ENCODE measurements at places on chromosomes 16 and 17.

DNA sequence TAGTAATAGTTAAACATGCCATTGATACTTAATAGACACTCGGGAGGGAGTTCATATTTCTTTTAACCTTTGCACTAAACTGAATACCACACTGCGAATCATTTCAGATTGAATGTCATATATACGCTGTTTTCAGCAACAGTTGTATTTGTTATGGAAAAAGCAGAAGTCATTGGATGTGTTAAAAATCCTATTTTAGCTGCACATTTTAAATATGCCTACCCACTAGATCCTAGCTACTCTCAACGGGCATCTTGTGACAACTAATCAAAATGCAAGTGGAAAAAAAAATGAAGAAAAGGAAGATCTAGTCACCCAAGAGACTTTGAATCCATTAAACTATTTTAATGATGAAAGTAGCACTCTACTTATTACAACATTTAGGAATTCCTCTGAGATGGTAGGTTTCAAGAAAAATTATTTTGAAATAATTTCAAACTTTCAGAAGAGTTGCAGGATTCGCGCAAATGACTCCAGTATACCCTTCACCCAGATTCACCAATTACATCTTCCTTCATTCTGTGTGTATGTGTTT lies 51.4 kb upstream of the MNT start:
- no peak for DNase-seq

DNA sequence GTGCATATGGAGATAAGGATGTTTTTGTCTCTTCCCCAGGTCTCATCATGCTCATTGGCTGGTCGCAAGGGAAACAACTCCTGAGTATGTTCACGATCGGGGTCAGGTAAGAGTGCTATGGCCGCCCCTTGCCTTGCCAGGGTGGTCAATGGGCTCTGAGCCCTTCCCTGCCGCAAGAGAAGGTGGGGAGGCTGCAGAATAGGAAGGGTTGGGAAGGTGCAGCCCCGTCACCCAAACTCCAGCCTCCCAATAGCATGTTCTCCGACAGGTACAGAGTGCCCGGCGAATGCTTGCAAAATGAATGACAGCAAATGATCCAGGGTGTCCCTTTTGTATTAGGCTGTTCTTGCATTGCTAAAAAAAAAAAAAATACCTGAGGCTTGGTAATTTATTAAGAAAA lies 57.4 kb downstream of the ATP2C2 start:
- no peak for DNase-seq

GRCh38 chr17:3817851-3818605 lies 17.0 kb upstream of the ITGAE start:
- DNase-seq, result no peak

DNA sequence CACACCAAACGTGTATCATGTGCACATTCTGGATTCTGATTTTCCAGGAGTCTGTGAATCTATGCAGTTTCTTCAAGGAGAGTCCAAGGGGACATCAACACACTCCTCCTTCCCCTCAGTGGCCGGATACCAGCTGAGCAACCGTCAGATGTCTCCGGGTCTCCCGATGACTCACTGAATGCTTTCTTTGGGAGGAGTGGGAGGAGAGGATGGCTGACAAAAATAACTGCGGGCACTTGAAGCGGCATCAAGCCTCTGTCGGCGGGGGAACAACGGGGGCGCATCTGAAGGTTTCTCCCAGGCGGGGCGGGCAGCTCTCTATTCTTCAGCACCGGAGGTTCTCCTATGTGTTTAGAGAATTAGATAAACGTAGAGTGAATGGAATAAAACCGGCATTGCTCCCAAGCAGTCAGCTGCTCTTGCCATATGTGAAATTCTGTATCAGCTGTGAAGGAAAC lies 24.6 kb upstream of the LRRC75A start:
- no peak for DNase-seq

GRCh38 chr16:10556236-10556635 lies 24.2 kb downstream of the EMP2 start:
- DNase-seq, result no peak

GRCh38 chr16:3510416-3510815 lies 9.6 kb downstream of the CLUAP1 start:
- no peak for DNase-seq

DNA sequence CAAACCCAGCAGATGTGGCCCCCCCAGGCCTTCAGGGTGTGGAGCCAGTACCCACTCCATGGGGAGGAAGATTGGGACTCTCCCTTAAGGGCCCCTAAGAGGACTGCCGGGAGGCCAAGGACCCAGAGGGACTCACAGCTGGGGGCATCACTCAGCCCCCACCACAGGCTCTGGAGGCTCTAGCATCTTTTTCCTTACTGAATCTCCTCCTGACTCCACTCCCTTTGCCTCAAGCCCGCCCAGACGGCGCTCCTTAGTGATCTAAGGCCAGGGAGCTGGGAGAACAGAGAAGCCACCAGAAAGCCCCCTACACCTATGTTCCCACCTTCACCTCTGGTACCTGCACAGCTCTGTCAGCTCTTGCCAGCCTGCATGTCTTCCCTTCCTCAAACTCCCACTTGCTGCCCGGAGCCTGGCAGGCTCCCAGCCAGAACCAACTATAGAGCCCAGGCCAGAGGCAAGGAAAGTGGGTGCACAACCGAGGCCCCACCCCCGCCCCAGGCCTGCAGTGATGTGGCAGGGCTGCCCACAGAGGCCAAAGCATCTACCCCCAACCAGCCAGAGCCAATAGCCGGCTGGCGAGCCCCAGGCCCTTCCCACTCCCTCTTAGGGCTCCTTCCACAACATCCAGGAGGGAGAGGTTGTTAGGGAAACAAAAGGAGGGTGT lies 22.3 kb upstream of the MPO start:
- DNase-seq, result no peak
